ENCODE measurements at places on chromosomes 2 and 18.

DNA sequence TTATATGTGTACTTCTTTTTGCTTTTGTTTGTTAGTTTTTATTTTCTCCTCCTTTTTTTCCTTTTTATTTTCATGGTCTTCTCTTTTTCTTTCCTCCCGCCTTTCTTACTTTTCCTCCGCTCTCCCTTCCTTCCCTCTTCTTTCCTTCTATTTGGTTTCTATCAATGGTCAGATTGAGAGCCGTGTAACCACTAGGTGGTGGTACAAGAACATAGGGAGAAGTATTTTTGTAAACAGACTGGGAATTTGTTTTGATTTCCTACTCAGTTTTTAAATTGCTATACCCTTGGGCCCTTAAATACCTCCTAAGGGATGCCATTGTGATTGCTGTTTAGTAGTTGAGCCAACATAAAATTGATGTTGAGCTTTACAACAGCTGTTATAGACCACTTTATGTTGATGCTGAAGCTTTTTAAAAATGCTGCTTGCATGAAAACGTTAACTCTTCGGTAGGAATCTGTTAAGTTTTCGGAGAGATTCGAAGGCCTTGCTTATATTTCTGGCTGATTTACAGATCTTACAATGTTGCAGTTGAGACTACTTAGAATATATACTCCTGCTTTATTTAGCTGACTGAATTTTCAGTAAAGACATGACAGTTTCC lies 124.2 kb downstream of the UBE2E3 start:
- peak; percentile 52 for DNase-seq

DNA sequence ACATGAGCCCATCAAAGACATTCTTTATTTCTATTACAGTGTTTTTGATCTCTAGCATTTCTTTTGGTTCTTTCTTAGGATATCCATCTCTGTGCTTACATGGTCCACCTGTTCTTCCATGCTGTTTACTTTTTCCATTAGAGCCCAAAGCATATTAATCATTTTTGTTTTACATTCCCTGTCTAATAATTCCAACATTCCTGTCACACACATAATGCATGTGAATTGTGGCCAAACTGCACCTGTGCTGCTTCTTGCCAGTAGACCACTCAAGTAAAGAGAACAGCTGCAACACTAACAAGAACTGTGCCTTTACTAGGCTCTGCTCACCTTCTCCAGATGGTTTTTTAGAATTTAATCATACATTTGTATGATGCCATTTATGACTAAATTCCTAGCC lies 103.0 kb downstream of the PTH2R start:
- DNase-seq, result no peak

- no peak for DNase-seq
Measured at GRCh38 chr2:16262526-16263178, 322.3 kb downstream of the MYCN start.

GRCh38 chr18:60982329-60982695 lies 350.9 kb upstream of the CDH20 start:
- DNase-seq, result no peak

DNA sequence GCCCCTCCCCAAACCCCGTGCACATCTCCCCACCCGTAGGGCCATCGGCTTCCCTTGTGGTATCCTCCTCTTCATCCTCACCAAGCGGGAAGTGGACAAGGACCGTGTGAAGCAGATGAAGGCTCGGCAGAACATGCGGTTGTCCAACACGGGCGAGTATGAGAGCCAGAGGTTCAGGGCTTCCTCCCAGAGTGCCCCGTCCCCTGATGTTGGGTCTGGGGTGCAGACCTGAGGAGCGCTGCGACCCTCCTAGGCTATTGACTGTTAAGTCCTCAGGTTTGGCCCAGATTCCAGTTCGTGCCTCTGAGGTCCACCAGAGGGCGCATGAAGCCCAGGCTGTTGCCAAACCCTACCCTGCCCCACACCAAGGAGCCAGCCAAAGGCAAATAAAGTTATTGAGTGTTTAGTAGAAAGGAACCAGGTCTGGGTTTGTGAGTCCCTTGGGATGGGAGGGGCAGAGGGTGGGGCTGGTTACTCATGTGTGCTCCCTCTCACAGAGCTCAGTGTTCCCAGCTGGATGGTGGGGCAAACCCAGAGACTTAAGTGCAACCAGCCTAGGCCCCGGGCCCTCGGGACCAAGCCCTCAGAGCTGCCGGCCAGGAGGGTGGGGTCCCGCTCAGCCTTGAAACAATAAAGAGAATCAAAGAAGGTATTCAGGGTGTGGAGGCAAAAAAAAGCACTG lies 2.4 kb downstream of the PNKD start:
- DNase-seq, result peak; percentile 58

- DNase-seq, result no peak
Measured at GRCh38 chr2:47264143-47264542, 109.0 kb upstream of the STPG4 start.

DNA sequence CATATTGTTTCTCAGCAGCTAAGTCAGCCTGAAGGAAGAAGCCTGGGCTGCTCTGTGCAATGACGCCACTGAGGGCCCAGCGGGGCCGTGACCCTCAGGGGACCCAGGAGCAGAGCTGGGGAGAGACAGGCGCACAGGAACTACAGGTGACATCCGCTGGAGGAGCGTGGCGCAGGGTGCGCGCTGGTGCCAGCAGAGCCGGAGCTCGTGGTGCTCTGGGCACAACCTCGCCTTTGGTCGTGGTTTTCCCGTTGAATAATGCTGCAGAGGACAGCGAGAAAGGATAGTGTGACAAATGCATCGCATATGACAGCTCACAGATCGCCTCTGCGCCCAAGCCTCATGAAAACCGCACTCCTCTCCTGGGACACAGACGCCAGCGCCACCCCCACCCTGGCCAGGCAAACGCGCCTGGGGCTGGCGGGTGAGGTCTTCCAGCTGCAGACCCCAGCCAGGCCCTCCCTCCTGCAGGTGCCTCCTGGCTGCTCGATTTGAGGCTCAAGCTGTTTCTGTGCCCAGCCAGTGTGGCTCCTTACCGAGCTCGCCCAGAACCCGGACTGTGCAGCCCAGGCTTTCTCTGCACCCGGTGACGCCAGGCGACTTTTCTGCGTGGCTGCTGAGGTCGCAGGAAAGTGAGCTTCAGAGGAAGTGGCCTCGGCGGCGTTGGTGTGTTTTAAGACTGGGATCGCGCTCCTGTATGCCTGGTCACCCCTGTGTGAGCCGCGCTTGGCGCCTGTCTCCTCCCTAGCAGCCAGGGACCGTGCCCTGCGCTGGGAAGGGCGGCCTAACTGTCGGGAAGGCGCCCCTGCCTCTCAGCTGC lies 583.1 kb upstream of the HS6ST1 start:
- DNase-seq, result no peak

DNA sequence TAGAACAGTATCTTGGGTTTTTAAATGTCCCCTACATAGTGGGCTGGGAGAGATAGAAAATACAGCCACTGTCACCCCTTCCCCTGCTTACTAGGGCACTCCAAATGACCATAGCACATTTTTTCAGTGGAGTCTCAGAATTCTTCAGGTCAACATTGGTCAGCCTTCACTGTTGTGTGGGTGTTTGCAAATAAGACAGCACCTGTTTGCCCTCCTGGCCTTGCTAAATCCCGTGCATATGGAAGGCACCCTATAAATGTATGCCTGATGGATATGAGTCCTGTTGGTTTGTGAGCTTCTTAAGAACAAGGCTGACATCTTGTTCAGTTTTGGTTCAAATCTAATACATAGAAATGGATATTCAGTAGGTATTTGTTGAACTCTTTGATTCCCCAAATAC lies 12.5 kb downstream of the ITGA6 start:
- no peak for DNase-seq

DNA sequence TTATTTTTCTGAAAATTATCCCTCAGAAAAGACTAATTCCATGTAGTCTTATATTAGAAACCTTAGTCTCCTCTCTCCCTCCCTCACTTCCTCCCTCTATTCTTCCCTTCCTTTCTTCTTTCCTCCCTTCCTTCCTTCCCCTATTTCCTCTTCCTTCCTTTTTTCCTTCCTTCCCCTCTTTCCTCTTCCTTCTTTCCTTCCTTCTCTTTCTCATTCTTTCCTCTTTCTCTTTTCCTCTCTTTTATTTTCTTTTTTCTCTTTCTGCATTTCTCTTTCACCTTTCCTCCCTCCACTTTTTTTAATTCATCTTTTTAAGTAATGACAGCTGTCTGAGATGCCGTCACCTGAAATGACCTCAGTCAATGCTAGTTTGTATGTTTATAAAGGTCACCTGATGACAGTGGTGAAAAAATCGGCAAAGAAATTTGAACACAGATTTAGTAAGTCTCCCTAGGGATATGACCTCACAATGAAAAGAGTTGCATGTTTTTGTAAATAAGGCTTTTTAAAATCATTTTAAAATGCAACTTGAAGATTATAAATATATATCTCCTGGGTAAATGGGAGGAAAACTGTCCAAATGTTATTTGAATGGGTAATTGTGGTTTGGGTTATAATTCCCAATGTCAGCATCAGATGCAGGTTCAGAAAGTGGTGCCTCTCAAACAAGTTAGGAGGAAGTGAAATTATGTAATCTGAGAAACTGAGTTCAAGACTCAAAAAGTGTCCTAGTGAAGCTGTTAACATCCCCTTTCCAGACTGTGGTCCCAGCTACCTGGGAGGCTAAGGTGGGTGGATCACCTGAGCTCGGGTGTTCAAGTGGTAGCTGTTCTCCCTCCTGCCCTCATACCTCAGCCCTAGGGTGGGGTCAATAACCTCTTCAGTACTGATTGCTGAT lies 90.3 kb upstream of the ST3GAL5 start:
- no peak for DNase-seq

DNA sequence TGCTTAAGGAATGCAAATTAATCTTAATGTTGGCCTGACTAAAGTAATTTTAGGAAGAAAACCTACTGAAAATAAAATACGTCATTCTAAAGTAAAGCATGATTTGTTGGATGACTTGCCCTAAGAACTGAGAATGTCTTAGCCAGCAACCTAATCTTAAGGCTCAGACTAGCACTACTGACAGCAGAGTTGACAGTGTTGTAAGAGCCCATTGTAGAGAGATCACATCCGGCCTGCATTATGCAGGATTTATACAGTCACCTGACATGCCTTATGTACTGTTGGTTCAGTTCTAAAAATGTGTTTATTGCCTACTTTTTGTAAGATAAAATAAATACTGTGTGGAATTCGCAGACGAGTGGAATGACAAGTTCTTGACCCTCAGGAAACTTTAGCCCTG lies 82.3 kb downstream of the TMEM185B start:
- DNase-seq, result no peak

DNA sequence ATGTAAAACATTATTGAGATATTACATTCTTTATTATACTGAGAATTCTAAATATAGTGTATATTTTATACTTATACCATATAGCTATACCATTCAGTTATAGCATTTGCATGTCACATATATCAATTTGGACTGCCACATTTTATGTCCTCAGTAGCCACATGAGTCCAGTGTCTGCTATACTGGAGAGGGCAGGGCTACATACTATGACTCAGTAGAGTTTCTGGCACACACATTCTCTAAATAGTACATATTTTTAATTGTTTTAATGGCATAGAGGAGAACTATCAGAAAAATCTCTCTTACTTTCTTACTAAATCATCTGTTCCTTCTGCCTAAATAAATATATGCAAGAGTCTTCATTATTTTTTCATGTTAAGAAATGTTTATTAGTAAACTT lies 55.4 kb upstream of the COL5A2 start:
- DNase-seq, result no peak

- no peak for DNase-seq
Measured at GRCh38 chr2:129717560-129718130, 261.8 kb upstream of the RAB6C start.
